ENCODE measurements at places on chromosomes 7 and 10.

GRCh38 chr10:76298329-76298728 lies 866.9 kb downstream of the LRMDA start:
- no peak for DNase-seq

- DNase-seq, result no peak
Measured at GRCh38 chr10:22342421-22342820, 2.9 kb upstream of the SPAG6 start.

- DNase-seq, result no peak
Measured at GRCh38 chr7:90597563-90598253, 1.6 kb downstream of the CDK14 start.

GRCh38 chr7:19104811-19105210 lies 12.6 kb downstream of the TWIST1 start:
- no peak for DNase-seq

DNA sequence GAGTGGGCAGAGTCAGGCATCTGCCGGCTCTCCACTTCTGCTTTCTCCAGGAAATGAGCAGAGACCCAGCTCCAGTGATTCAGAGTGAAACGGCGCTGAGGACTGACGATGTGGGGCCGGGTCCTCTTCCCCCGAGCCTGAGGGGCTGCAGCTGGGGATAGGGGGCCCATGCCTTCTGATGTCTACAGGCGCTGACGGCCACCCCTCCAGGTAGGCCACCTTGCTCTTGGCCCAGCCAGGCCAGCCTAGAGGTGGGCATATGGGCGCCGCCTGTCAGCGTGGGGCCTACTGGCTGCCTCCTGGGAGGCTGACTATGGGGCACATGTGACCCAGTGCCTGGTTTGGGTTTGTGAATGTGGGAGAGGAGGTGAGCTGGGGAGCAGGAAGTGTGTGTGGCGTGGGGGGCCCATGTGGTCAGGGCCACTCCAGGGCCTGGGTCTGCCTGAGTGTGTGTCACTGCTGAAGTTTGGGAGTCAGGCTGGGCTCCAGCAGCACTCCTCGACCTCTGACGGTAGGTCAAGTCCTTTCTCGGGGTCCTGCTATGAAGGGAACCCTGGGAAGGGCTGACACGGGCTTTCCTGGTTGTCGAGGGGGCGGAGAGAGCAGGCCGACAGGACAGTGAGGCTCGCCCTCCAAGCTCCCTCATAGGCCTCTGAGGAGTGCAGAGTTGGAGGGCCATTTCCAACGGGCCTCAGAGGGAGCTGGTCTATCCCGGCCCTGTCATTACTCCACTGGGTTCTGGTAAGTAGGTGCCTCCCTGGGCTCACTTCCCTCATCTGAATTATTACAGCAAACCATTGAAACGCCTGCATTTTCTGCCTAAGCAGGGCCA lies at the start of gene WDFY4:
TSS of gene WDFY4 (plus strand) at position 82 of the 832 bp plus-strand sequence. CDS start 24,860 bp downstream, outside the sequence.
- no peak for DNase-seq

DNA sequence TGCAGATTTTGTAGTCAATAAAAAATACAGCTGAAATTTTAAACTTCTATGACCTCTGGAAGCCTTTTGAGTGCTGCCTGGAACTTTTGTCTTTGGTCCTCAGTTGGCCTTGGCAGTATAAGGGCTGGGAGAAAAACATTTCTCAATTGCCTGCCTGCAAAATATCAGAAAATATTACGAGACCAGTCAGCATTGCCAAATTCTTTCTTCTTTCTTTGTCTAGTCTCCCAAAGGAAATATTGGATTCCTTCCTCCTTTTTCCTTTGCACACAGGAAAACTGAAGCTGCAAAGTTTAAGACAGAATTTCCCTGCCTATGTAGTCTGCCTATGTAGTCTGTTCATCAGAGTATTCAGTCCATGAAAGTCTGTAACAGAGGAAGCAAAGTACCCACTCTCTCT lies 95.9 kb downstream of the CHRM2 start:
- DNase-seq, result no peak

- DNase-seq, result no peak
Measured at GRCh38 chr10:102406815-102407214, 11.3 kb downstream of the NFKB2 start.

DNA sequence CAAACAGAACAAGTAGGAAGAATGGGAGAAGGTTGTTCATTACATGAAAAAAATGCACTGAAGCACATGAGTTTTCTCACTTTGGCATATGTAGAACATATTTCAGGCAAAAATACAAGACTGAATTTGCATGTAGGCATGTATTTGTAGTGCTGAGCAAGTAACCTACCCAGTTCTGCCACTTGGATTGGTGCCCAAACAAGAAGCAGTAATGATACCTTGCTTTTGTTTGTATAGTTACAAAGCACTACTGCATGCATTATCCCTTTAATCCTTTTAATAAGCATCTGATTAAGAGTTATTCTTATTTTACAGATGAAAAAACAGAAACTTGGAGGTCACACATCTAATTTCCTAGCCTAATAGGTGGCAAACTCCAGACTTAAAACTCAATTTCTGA lies 23.1 kb upstream of the CTTNBP2 start:
- no peak for DNase-seq

GRCh38 chr10:133208466-133208865 lies 21.6 kb upstream of the UTF1 start:
- no peak for DNase-seq

DNA sequence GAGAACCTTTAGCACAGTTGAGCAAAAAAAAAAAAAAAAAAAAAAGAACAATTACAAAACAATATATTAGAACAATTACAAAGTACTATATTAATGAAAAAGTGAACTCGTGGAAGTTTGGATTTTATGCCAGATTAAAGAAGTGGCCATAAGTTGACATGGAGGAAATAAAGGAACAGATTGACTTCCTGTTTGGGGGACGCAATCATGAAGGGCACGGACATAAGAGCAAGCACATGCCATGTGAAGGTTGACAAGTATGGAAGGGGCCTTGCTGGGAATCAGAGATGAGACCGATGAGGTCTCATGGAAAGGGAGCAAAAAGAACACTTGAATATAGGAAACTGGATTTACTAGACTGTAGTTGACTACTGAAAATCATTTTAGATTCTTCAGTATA lies 61.7 kb downstream of the ICA1 start:
- DNase-seq, result no peak

GRCh38 chr10:88092973-88093372 lies 229.5 kb downstream of the PTEN start:
- no peak for DNase-seq

- DNase-seq, result no peak
Measured at GRCh38 chr10:87659571-87660483, at the start of gene PAPSS2. TSS of gene PAPSS2 (plus strand) at chr10:87659878. CDS start at chr10:87659982, 104 bp downstream.

GRCh38 chr7:103528152-103528551 lies 82.1 kb upstream of the SLC26A5 start:
- no peak for DNase-seq

GRCh38 chr10:95628786-95629185 lies 27.7 kb downstream of the ALDH18A1 start:
- DNase-seq, result no peak

DNA sequence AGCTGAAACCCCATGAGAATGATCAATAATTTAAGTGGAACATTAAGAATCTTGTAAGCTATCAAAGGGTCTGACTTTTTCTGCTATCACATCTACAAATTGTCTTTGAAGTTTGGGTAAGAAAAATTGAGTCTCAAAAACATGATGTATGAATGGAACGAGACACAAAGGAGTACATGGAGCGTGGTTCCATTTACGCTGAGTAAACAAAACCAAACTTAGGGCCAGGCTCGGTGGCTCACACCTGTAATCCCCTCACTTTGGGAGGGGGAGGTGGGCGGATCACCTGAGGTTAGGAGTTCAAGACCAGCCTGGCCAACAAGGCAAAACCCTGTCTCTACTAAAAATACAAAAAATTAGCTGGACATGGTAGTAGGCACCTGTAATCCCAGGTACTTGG lies 24.3 kb downstream of the SMC3 start:
- no peak for DNase-seq

DNA sequence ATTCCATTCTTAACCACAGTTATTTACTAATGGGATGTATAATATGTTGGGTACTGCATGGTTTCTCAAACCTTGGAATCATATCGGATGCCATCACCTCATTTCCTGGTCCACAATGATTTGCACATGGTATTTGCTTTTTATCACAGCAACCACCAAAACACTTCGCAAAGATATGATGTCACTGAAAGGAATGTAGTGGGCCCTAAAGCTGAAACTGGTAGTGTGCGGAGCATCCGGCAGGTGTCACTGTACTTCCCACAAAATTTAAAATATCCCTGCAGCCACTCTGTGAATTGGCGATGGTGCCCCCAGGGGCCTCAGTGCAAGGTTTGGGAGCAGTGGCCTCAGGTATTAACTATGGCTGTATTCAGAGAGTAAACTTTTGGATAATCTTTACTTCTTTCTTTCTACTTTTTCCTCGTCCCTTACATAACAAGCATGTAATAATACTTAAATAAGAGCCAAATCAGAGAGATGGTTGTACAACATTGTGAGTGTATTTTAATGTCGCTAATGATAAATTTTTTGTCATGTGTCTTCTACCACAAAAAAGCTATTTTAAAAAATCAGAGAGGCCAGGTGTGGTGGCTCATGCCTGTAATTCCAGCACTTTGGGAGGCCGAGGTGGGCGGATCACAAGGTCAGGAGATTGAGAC lies 66.2 kb downstream of the FAM241B start:
- DNase-seq, result no peak

- no peak for DNase-seq
Measured at GRCh38 chr10:47028466-47028865, 117.2 kb downstream of the PTPN20 start.

GRCh38 chr7:41167836-41168235 lies 535.1 kb downstream of the INHBA start:
- no peak for DNase-seq

GRCh38 chr7:46207931-46208634 lies 287.0 kb upstream of the IGFBP3 start:
- DNase-seq, result no peak

DNA sequence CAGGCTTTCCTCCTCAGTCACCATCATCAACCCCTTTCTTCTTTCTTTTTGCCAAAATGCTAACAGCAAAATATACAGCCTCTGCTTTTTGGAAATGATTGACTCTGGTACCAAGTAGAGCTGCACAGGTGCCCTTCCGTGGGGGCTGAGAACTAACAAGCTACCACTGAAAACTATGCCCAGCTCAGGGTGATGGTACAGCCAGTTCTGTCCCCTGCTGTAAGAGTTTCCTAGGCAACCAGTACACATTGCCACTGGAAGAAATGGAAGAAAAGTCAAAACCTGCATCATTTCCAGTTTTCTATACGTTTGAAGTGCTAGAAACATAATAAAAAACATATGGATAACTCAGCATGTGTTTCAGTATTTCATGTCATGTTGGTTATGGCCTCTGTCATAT lies 297.5 kb downstream of the PRKG1 start:
- DNase-seq, result no peak

DNA sequence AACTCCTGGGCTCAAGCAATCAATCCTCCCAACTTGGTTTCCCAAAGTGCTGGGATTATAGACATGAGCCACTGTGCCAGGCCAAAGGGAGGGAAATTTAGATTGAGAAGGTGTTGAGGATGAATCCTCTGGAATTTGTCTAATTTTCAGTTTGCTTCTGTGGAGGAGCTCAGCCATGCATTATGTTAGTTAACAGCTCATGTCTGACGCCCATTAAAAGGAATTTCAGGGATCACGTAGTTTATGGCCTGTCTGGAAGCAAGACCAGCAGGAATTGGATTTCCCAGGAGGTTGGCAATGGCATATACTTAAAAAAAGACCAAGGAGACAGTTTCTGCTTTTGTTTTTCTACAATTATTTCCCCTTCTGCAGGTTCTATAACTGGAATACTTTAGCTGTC lies 165.7 kb downstream of the OTUD1 start:
- no peak for DNase-seq

- peak; percentile 64 for DNase-seq
Measured at GRCh38 chr7:51162724-51163329, 153.8 kb downstream of the COBL start.

- DNase-seq, result peak; percentile 3
Measured at GRCh38 chr10:128843972-128844371, 623.1 kb upstream of the MGMT start.

DNA sequence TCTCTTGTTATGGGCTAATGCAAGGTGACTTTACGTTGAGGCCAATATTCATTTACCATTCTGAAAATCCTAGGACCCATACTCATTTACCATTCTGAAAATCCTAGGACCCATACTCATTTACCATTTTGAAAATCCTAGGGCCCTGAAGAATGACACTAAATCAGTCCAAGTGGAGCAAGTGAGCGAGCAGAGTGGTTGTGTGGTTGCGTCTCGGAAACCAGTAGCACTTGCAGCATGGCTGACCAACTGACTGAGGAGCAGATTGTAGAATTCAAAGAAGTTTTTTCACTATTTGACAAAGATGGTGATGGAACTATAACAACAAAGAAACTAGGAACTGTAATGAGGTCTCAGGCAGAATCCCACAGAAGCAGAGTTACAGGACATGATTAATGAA lies 6.9 kb downstream of the SAR1A start:
- no peak for DNase-seq

All from DMS 273 treated with DMSO at 0.1 percent for 48 hours (cell line).